KG1 (cell line): ENCODE measurements at places on chromosomes 4 and X.

GRCh38 chr4:70706516-70706915 lies 15.2 kb upstream of the RUFY3 start:
- no peak for DNase-seq

- no peak for DNase-seq
Measured at GRCh38 chr4:188197566-188197965, 58.3 kb downstream of the TRIML1 start.

GRCh38 chr4:123838474-123838873 lies 441.9 kb downstream of the SPRY1 start:
- DNase-seq: no peak

DNA sequence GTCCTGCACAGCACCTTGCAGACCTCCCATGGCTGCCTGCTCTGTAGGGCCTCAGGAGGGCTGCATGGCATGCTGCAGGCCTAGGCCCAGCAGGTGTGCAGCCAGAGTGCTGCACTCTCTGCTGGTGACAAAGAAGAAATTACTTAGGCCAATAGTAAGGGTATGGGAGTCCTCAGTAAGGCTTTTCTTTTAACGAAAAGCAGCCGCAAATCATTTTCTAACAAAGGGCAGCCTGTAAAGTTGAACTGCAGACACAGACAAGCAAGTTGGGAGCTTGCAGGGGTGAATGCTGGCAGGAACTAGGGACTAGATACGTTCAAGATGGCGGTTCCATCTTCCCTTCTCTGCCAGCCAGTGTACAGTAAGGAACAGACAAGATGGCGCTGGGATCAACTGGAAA lies 22.4 kb upstream of the UBA6 start:
- DNase-seq: no peak

- no peak for DNase-seq
Measured at GRCh38 chr4:105588252-105588651, 35.8 kb downstream of the ARHGEF38 start.

- DNase-seq: no peak
Measured at GRCh38 chr4:93480452-93480851, 348.1 kb upstream of the ATOH1 start.
